Hair follicular keratinocyte (primary cell): ENCODE measurements at places on chromosomes 3 and 15. TPM values are rescaled to one million over a fixed set of nuclear protein-coding genes. Genes with fewer than 3 reads are reported as not detected.

Gene FOXB1
- total RNA-seq: not detected in 2 replicates

Gene TPRG1
- total RNA-seq: 0.30 and 0.47 TPM in 2 replicates

Gene SLC22A14
- total RNA-seq: not detected in 2 replicates

Gene FGF7
- total RNA-seq: not detected in 2 replicates

Gene CD200R1
- total RNA-seq: 1.2 TPM in 1 of 2 replicates, not detected in the other
